Amniotic epithelial cell (primary cell): ENCODE measurements at places on chromosomes 7 and 10.

DNA sequence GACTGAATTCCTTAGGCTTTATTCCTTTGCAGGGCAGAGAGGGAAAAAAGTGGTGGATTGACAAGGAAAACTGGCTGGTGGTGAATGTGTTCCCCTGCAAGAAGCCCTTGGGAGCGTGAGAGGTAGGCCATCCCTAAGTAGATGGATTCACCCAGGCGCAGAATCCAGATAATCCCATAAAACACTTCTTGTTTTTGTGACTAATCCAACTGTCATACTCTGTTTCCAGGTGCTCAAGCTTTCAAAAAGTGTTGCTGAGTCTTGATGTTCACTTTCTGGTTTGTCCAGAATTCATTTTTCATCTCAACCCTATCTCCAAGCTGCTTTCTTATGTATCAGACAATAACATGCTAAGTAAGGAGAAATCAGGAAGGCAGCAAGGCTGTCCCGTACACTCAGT is 250.8 kb upstream of the HABP2 start:
- no peak for DNase-seq

GRCh38 chr7:139737221-139738100 is 40.3 kb downstream of the HIPK2 start:
- no peak for DNase-seq

- no peak for DNase-seq
These were observed 45.1 kb upstream of the MET start for GRCh38 chr7:116626886-116627285.

DNA sequence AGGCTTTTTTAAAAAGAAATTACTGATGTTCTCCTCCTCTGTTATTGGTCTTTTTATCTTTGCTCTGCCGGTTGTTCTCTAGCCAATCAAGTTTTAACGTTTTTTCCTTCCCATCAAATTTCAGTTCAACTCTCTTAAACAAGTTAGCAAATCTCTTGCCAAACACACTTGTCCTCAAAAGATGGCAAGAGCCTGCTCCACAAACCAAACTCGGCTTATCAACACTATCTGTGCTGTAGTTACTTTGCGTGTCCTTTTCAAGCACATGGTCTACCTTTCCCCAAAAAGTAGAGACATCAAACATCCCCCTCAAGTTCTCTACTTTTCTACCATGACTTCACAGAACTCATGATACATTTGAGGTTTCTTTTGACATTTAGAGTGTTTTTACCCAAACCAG is 71.3 kb downstream of the OSBPL3 start:
- no peak for DNase-seq

DNA sequence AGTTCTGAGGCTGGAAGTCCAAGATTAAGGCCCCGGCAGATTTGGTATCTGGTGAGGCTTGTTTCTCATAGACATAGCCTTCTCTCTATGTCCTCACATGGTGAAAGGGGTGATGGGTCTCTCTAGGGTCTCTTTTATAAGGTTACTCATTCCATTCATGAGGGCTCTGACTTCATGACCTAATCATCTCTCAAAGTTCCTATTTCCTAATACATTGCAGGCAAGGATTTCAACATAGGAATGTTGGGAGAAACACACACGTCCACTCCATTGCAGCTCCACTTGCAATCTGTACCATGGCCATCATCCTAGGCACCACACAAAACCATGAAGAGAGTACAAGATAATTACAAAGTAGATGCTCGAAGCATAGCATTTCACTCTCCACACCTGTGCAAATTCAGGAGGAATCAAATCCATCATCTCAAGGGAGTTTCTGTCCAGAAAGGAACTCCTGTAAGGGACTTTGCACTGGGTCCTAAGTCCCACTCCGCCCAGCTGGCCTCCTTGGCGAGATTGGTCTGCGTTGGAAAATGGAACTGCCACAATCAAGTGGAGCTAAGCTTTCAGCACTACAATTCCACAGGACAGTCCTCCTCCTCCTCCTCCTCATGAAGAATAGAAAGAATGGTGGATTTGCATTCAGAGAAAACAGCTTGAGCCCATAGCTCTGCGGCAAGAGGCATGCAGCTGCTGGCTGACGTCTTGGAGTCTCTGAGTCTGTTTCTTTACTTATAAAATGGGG is 8.8 kb downstream of the DDC start:
- DNase-seq, result peak; percentile 86

DNA sequence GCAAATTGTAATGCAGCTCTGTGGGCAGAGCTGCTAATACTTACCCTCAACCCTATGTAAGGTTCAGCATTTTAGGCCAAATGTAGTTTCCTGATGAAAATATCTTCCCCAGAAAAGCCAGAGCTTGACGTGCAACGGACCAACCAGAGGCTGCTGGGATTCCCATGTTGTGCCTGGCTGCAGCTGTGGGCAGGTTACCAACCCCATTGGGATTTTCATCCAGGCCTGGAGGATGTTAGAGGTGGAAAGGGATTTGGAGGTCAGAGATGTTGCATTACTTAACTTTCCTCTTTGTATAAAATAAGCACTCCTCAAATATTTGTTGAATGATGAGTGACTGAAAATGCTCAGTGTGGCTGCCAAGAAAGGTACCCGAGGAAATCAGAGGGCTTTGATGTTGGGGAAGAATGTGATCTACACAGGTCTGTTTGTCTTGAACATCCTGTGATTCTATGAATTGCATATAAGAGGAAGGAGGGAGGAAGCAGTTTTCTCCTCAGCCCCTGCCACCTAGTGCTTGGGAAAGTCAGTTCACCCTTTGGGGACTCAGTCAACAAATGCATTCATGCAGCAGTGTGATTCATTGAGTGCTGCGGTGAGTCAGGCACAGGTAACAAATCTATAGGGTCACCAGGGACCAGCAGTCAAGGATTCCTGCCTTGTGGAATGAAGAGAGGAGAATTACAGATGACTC is 487.2 kb downstream of the RPS24 start:
- DNase-seq, result peak; percentile 39

GRCh38 chr7:116949941-116950801 is 3.1 kb upstream of the ST7 start:
- DNase-seq, result no peak

DNA sequence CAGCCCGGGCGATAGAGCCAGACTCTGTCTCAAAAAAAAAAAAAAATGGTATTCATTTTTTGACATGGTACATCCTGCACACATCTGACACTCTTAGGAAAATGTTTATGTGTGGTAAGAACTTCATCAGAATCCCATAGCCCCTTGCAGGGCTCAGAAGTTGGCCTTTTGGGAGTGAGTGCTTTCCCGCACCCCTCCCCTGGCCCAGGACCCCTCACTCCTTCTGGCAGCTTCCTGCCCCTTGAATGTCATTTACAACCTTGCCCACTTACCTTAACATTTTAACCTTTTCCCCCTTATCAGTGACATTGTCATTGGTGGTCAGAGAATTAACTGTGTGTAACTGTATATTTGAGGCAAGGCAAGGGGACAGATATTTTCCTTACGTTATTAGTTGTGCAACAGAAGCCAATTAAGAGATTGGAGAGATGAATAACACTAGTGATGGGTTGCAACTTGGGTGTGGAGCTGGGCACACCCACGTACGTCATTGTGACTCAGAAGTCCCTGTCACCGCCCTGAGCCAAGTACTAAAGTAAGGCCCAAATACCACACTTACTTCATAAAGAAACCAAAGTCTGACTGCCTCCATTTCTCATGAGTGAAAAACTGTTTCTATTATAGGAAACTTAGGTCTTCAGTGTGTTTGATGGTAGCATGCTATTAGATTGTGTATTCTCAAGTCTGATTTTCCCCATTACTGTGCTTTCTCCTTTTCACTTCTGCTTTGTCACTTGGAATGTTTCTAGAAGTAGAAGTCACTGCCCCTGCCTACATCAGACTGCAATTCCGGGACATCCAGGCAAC is 31.6 kb downstream of the OGDH start:
- peak; percentile 50 for DNase-seq

DNA sequence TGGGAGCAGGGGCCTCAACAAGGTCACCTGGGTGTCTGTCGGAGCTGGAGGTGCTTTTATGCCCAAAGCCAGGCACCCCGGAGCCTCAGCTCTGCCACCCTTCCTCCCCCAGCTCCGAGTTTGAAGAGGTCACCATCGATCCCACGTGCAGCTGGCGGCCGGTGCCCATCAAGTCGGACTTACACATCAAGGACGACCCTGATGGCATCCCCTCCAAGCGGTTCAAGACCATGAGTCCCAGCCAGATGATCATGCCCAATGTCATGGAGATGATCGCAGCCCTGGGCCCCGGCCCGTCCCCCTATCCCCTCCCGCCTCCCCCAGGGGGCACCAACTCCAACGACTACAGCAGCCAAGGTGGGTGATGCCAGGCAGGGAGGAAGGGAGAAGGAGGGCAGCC is 41.3 kb upstream of the PPIF start:
- DNase-seq, result no peak

GRCh38 chr7:97851683-97852082 is 20.5 kb downstream of the ASNS start:
- DNase-seq, result peak; percentile 2

- DNase-seq, result no peak
These were observed 7.5 kb downstream of the CCDC186 start for GRCh38 chr10:114166494-114166893.

DNA sequence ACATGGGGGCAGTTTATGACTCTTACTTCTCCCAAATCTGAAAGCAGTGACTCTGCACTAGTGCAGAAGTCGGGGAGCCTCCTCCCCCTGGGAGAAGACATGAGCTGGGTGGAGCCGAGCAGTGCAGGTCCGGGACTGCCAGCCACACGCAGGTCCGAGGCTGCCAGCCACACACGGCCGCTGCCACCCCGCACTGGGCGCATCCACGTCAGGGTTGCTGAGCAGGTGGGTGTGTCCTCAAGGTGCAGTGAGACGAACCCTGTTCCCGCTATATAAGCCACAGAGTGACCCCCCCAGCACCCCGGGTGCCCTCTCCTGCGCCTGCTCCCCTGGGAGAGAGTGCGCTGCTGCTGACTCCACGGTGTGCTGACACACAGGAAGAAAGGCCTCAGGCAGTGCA is 430.2 kb downstream of the PTPRN2 start:
- DNase-seq, result no peak

DNA sequence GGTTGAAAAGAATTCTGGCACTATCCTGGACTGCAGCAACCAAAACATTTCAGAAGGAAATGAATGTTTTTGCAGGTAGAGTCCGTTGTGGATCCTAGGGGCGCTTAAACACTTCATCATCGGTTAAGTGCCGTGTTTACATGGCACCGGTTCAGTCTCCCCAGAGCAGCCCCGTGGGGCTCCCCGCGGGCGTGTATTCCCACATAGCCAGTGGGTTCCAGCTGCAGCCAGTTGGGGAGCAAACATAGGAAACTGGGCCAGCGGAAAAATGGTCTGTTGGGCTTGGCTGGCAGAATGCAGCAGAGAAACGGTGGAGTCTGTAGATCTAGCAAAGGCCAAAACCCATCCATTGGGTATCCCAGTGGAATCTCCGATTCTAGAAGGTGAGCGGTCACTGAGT is 113.0 kb upstream of the SH2B2 start:
- DNase-seq, result no peak

- DNase-seq, result no peak
These were observed 137.1 kb upstream of the UNC5B start for GRCh38 chr10:71075086-71075758.

DNA sequence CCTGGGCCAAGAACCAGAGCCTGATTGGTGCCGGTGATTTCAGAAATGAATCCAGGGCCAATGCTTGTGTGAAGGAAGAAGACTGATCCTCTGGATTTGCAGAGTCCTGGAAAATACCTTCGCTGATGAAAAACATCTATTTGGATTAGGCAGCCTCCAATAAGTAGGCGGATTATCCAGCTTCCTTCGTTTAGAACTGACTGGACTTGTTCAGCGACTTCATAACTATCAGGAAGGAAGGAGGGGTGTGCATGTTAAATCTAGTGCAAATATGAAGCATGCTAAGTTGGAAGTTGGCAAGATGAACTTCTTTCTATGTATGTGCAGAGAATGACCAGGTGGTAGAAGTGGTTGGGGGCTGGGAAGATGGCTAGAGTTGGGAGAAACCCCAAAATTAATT is 41.0 kb downstream of the NKX2-3 start:
- DNase-seq, result no peak

GRCh38 chr10:89389254-89389653 is 3.2 kb upstream of the IFIT1 start:
- DNase-seq, result peak; percentile 45

- no peak for DNase-seq
These were observed 21.2 kb downstream of the NACAD start for GRCh38 chr7:45067582-45067981.

DNA sequence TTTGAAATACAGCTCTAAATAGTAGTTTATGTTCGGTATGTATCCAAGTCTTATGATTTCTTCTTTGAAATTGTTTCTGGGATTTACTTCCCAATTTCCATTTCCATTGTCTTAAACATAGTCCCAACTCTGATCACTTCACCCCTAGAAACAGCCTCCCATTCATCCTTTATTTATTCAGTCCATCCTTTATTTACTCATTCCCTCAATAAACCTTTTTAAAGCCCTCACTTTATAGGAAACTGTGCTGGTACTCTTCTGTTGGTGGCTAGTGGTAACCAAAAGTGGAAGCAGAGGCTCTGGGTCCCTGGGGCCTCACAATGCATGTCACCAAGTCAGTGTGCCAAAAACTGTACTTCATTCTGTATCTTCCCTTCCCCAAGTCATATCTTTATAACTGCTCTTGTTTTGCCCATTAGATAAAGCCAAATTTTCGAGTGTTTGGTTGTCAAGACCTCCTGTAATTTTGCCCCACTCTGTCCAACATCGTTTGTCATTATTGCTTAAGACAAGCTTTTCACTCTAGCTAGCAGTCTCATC is 3.9 kb upstream of the EPC1 start:
- no peak for DNase-seq

- no peak for DNase-seq
These were observed 34.0 kb downstream of the PSMC2 start for GRCh38 chr7:103381280-103382031.

GRCh38 chr7:99340659-99341058 is 15.0 kb downstream of the ARPC1A start:
- peak; percentile 42 for DNase-seq

DNA sequence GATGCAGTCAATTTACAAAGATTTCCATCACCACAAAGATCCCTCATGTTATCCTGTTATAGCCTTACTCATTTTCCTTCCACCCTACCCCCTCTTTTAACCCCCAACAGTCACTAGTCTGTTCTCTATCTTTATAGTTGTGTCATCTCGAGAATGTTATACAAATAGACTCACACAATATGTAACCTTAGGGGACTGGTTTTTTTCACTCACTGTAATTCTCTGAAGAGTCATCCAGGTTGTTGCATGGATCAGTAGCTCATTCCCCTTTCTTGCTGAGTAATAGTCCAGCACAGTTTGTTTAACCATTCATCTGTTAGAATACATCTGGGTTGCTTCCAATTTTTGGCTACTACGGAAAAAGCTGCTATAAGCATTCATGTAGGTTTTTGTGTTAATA is 121.1 kb upstream of the PDE1C start:
- no peak for DNase-seq

- DNase-seq, result no peak
These were observed 30.8 kb downstream of the KPNA7 start for GRCh38 chr7:99177165-99177564.

GRCh38 chr10:111488668-111489067 is 411.8 kb downstream of the ADRA2A start:
- no peak for DNase-seq
